ENCODE measurements at places on chromosomes 7 and 10.

GRCh38 chr10:112467541-112468075, 20.6 kb downstream of the VTI1A start:
- DNase-seq, result no peak

GRCh38 chr10:70809011-70809611, 6.6 kb upstream of the SGPL1 start:
- no peak for DNase-seq

- no peak for DNase-seq
Observed at GRCh38 chr7:17355050-17355449, 56.6 kb downstream of the AHR start.

- DNase-seq, result no peak
Observed at GRCh38 chr10:10054466-10054865, 963.2 kb upstream of the CELF2 start.

DNA sequence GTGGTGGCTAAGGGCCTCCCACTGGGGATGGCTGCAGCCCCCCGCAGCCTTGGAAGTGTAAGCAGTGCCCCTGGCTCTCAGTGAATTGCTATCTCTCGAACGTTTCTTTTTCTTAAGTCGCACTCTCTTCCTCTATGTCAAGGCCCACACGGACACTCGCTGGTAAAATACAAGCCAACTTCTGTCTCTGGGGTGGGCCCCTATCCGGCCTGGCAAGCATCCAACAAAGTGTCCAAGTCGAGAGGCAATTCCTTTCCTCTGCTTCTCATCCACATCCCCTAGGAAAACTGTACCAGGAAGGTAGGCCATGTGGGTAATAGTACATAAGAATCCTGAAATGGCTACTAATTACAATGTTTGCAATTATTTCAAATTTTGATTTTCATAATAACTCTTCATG, 194.9 kb upstream of the MGMT start:
- DNase-seq, result no peak

GRCh38 chr10:69295027-69295636, 16.8 kb downstream of the HK1 start:
- DNase-seq, result no peak

DNA sequence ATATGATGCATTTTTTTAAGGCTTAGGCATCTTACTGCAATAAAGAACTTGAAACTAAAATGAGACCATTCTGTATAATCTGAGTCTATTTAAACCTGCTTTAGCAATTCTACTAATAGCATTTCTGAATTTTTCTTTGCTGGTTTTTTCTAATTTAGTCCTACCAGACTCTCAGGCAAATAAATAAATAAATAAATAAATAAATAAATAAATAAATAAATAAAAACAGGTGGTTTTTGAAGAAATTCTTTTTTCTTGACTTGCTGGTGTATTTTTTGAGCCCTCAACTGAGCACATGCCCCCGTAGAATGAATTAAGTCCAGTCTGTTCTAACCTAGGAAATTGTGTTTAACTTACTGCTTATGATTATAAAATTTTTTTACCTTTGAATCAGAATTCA, 134.7 kb upstream of the FOXP2 start:
- no peak for DNase-seq

- DNase-seq, result no peak
Observed at GRCh38 chr7:148872188-148872587, 11.9 kb downstream of the EZH2 start.

- no peak for DNase-seq
Observed at GRCh38 chr10:12091421-12091820, 22.7 kb downstream of the DHTKD1 start.

DNA sequence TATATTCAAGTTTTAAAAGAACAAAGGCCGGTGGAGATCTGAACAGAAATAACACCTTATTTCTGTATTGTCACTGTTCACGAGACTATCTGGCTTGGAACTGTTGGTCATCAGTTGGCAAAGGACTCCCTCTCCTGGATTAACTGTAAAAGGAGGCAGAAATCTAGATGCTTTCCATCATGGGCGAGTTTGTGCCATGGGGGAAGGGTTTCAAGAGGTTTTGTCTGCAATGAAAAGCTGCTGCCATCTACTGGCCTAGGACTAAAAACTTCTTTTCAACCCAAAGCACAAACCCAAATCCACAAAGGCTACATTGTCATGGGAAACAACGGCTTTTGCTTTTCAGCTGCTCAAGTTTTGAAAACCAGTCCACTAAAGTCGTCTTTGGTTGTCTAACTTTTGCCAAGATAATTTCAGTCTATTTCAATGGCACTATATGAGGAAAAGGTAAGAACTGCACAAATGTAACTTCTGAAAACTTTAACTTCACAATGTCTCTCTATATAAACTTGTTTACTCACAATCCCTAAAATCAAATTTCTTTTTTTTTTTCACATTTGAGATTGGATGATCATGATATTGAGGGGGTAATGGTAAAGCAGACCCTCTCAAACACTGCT, 196.8 kb downstream of the SKAP2 start:
- peak; percentile 52 for DNase-seq

DNA sequence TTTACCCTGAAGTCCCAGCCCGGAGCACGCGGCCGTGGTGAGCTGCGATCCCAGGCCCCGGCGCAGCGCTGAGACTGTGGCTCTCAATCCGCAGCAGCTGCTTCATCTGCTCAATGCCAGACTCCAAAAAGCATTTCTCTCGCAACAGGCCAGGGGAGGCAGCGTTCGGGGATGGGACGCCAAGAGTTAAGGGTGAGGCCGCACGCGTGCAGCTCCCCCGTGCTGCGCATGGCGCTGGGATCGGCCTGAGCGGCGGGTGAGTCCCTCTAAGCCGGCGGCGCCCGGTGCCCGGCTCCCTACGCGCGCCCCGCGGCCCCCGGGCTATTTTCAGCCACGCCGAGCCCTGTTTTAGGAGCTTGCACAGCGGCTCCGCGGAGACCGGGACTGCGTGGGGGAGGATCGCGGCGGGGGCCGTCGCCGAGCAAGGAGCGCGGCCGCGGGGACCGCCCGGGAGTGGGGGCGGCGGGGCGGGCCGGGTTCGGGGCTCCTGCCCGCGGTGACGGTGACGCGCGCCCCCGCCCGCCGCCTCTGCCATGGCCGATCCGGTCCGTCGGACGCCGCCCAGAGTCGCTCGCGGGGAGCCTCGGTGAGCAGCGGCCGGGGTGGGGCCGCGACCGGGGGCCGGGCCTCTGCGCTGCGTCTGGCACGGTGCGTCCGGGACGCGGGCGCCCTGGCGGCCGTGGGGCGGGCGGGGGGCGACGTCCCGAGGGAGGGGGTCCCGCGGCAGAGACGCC, 29.4 kb upstream of the JAKMIP3 start:
- no peak for DNase-seq

DNA sequence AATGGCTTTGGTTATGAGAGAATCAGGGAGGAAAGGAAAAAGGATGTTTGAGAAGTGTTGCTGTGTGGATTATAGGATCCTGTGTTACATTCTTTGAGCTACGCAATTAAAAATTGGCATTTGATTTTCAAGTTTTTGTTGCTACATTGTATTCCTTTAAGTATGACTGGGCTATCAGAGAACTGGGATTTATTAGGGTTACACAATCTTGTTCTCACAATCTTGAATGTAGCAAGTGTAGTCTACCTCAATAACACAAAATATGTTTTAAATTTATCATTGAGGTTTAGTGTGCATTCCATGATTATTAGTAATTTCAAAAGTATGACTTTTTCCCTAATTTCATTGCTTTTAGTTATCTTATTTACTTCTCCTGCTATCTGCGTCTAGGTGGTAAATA, 113.9 kb downstream of the CACNB2 start:
- no peak for DNase-seq
